ENCODE measurements at places on chromosomes 5 and 9. TPM values are rescaled to one million over a fixed set of nuclear protein-coding genes. Genes with fewer than 3 reads are reported as not detected.

Gene QRFP
- not detected for total RNA-seq

Gene PCDHGA9
- total RNA-seq = 3.7 TPM

Gene WNT8A
- total RNA-seq = not detected

Gene STC2
- 16.1 TPM for total RNA-seq

Gene AQP7
- total RNA-seq = 74.9 TPM

Gene ORM1
- not detected for total RNA-seq

Gene FLT4
- 2.0 TPM for total RNA-seq

Gene HTR1A
- not detected for total RNA-seq

Gene OMD
- total RNA-seq = 22.7 TPM

Gene TMEM171
- total RNA-seq = 0.59 TPM

Gene C7
- total RNA-seq = 687 TPM

Gene PALM2AKAP2
- 61.1 TPM for total RNA-seq

Gene CAPSL
- not detected for total RNA-seq

Gene TMEM8B
- 10.3 TPM for total RNA-seq

Gene PCDHGB1
- 3.3 TPM for total RNA-seq

Gene IGFBPL1
- total RNA-seq = 1.3 TPM

Gene CARTPT
- total RNA-seq = not detected

Gene FOXD4L3
- total RNA-seq = not detected

Gene GPR21
- not detected for total RNA-seq

Gene RANBP3L
- total RNA-seq = 0.98 TPM

Gene PCDHB14
- 5.1 TPM for total RNA-seq

Gene ALDOB
- total RNA-seq = 0.24 TPM

Gene COL27A1
- total RNA-seq = 1.5 TPM

Gene PCDHA9
- not detected for total RNA-seq

Gene PCDHB7
- total RNA-seq = 1.0 TPM
